ENCODE measurements at places on chromosomes 13 and 19.

GRCh38 chr13:66405908-66406802 is 824.0 kb downstream of the PCDH9 start:
- DNase-seq: no peak

- no peak for DNase-seq
These were observed 26.8 kb downstream of the TUBA3C start for GRCh38 chr13:19154843-19155242.

- DNase-seq: no peak
These were observed 38.3 kb downstream of the TMED1 start for GRCh38 chr19:10797541-10798256.

- DNase-seq: no peak
These were observed 13.1 kb downstream of the EPS8L1 start for GRCh38 chr19:55088543-55089341.

- no peak for DNase-seq
These were observed 158.1 kb downstream of the SUCLA2 start for GRCh38 chr13:47843005-47843404.
